ENCODE measurements at places on chromosomes 7 and 10.

GRCh38 chr10:71771821-71772617 lies 1.3 kb downstream of the VSIR start:
- DNase-seq, result no peak

DNA sequence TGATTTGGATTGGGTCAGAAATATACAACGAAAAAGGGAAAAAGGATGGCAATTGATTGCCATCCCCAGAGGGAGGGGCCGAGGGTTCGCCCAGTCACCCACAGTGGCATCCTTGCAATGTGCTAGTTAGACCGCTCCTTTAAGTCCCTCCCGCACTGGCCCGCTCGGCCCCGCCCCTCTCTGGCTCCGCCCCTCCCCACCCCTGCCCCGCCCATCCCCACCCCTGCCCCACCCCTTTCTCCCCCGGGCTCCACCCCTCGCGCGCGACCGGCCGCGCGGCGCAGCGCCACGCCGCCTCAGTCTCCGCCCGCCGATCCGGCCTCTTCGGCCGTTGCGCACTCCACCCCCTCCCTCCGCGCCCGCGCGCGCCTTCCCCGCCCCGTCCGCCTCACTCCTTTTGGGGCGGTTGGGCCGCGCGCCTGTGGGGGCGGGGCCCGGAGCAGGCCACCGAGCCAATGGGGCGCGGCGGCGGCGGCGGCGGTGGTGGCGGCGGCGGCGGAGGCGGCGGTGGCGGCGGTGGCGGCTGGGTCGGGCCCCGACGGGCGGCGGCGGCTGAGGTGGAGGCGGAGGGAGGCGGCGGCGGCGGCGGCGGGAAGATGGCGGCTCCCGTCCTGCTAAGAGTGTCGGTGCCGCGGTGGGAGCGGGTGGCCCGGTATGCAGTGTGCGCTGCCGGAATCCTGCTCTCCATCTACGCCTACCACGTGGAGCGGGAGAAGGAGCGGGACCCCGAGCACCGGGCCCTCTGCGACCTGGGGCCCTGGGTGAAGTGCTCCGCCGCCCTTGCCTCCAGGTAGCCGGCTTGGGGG lies at the start of gene VKORC1L1:
Gene VKORC1L1, plus strand, starts transcription at position 299 of the 806 bp plus-strand sequence. Its CDS starts 298 bp downstream, at position 597.
- DNase-seq, result peak; percentile 91

GRCh38 chr10:132065491-132066105 lies at the start of gene JAKMIP3:
JAKMIP3 (plus strand) TSS chr10:132065946; CDS start chr10:132104809, 38,863 bp downstream.
- no peak for DNase-seq

GRCh38 chr7:68839014-68839413 lies 759.3 kb upstream of the AUTS2 start:
- no peak for DNase-seq

- DNase-seq, result no peak
Observed at GRCh38 chr10:43599333-43599732, 6.9 kb upstream of the ZNF485 start.

GRCh38 chr10:121078672-121079102 lies 227.5 kb downstream of the WDR11 start:
- no peak for DNase-seq

GRCh38 chr7:104254696-104255095 lies 46.9 kb upstream of the ORC5 start:
- no peak for DNase-seq

DNA sequence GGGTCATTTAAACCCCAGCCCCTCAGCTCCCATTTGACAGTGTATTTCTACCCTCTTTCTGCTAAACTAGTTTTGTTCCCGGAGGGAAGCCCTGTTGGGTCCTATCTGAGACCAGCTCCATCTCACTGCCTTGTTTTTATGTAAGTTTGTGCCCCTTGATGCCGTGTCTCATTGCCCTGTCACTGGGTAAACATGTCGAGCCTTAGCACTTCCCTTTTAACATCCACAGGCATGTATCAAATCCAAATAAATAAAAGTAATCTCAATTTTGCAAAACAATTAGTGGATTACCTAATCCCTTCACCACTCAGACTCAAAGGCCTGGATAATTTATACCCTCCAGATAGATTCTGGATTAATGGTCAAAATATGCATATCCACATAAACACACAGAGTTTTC lies 115.7 kb downstream of the CACNA2D1 start:
- no peak for DNase-seq

GRCh38 chr10:118633786-118634185 lies 38.3 kb upstream of the PRLHR start:
- DNase-seq, result no peak

DNA sequence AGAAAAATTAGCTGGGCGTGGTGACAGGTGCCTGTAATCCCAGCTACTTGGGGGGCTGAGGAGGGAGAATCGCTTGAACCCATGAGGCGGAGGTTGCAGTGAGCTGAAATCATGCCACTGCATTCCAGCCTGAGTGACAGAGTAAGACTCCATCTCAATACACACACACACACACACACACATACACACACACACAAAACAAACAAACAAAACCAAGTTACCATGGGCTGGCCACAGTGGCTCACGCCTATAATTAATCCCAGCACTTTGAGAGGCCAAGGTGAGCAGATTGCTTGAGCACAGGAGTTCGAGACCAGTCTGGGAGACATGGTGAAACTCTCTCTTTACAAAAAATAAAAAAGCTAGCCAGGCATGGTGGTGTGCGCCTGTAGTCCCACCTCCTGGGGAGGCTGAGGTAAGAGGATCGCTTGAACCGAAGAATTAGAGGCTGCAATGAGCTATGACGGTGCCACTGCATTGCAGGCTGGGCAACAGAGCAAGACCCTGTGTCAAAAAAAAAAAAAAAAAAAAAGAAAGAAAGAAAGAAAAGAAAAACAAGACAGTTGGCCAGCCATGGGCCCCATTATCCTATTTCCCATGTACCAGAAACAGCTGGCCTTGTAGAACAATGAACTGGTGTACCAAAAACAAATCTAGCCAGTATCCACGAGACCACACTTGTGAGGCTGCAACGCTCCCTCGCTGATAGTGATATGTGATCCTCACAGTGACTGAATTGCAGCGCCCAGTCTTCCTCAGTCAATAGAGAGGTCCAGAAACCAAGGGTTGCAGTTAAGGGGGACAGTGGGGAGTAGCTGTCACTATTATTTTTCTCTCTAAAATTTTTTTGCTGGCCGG lies 6.6 kb upstream of the AGFG2 start:
- DNase-seq, result no peak

GRCh38 chr7:101618916-101619315 lies 10.2 kb downstream of the MYL10 start:
- no peak for DNase-seq

- DNase-seq, result no peak
Observed at GRCh38 chr7:50908628-50909290, 126.1 kb upstream of the GRB10 start.

GRCh38 chr7:45258533-45259226 lies 101.1 kb downstream of the RAMP3 start:
- DNase-seq, result no peak

GRCh38 chr10:11772575-11773288 lies 30.6 kb downstream of the ECHDC3 start:
- no peak for DNase-seq

DNA sequence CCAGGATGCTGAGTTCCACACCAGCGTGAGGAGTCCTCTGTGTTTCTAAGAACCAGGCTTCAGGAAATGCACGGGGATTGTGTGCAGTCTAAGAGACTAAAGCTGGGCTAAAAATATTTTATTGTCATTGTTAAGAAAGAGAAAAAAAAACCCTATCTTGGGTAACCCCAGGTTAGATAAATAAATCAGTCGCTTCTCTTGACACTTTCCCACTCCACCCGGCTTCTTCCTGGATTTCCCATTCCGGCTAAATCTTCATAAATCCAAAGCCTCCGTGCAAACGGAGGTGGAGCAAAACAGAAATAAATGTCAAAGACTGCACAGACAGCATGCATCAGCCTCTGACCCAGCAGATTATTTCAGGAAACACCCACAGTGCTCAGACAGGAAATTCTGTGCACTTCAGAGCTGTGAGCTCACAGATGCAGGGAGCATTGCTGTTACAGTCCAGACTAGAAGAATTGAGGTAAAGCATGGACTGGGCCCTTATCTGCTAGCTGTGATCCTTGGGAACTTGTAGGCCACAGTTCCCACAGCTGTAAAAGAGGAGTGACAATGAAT lies 44.8 kb upstream of the GRID1 start:
- no peak for DNase-seq

GRCh38 chr7:69677054-69677852 lies 79.0 kb downstream of the AUTS2 start:
- no peak for DNase-seq

GRCh38 chr7:84492098-84493034 lies 297.8 kb upstream of the SEMA3A start:
- no peak for DNase-seq

- no peak for DNase-seq
Observed at GRCh38 chr7:105786520-105787470, 89.6 kb downstream of the ATXN7L1 start.

- no peak for DNase-seq
Observed at GRCh38 chr7:98285157-98286092, 3.9 kb downstream of the BRI3 start.

DNA sequence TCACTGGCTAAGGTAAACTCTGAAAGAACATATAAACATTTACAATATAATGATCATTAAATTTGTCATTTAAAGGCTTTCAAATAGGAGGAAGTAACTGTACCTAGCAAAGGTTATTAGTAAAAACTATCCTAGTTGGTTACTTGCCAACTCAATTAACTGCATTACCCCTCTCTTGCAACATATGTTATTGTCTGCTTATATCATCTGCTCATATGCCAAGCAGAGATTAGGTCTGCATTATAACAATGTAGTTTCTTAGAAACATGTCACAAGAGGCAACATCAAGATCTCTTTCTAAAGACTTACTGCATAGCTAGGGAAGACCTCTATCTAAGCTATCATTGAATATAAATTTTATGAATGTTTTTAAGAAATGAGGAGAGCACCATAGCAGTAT lies 132.5 kb downstream of the RELN start:
- DNase-seq, result no peak

GRCh38 chr10:90858461-90858968 lies 676 bp upstream of the HTR7 start:
- DNase-seq, result no peak

- no peak for DNase-seq
Observed at GRCh38 chr7:37089972-37090371, 358.7 kb downstream of the ELMO1 start.

GRCh38 chr7:111226800-111227199 lies 135.9 kb downstream of the LRRN3 start:
- no peak for DNase-seq

DNA sequence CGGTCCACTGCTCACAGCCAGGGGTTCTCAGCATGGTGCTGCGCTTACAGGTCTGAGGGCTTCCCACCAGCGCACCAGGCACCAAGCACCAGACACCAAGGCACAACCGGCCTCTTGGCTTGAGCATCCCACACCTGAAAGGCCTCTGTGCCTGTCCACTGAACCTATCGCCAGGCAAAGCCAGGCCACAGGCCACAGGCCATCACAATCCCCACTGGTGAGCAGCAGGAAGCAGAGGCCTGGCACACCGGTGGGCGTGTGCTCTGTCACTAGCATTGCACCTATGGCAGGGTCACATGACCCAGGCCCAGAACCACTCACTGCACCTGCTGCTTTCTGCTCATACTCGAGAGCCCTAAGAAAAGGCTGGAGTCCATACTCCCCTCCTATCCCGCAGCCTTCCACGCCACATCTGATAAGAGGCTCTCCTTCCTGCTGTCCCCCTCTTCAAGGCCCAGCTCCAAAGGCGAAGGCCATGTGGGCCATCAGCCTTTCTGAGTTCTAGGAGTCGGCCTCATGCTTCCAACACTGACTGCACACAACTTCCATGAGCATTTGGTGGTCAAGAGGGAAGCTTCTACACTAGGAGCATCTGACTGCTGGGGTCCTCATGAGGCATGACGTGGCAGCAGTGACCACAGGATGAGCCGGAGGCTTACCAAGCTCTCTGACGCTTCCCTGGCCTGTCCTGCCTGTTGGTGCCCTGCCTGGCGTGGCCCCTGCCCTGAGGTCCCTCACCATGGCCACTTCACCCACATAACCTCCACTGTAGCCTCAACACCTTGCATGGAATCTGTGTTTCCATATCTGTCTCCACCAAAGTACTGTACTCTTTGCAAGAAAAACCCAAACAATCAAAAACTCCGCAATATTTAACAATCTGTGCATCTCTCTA lies 166.3 kb downstream of the TNS3 start:
- DNase-seq, result no peak

GRCh38 chr10:6146013-6146785 lies 56.5 kb upstream of the PFKFB3 start:
- DNase-seq, result no peak

DNA sequence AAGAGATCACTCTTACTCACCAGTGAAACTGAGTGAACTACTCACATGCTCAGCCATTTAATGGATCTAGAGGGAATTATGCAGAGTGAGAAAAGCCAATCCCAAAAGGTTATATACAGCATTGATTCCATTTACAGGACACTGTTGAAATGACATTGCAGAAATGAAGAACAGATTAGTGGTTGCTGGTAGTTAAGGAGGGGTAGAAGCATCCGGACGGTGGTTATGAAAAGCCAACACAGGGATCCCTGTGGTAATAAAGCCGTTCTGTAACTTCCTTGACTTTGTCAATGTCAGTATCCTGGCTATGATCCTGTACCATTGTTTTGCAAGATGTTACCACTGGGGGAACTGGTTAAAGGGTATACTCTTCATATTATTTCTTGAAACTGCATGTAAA lies 253.4 kb downstream of the USP6NL start:
- DNase-seq, result no peak

DNA sequence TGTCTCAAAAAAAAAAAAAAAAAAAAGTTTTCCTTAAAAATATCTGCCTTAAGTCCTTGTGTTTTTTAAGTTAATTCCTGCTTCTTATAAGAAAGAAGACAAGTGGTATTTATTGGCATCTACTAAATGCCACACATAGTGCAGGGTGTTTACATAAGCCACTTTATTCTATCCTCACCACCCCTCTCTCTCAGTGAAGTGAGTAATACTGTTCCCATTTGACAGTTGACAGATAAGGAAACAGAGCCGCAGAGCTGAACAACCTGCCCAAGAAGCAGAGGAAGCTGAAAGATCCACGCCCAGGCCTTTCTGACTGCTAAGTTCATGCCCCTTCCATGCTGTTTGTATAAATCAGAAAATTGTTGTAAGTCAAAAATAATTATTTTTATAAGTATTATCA lies 54.1 kb downstream of the ABLIM1 start:
- DNase-seq, result no peak

DNA sequence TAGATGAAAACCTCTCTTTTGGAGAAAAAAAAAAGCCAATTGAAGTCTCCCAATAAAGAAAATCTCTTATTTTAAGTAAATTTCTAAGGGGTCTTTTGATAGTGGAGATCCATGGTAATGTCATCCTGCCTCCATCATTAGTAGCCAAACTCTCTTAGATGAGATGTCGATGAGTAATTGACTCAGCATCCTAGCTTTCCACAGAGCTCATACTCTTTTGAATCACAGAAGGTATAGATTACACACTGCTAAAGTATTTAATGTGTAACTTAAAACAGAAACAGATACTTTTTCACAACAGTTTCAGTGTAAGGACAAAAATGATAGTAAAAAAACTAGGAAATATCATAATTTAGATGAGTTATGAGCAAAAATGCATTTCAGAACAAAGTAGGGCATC lies 19.4 kb downstream of the MAGI2 start:
- no peak for DNase-seq

Data from activated B cell treated with CpG ODN at 0.5 μM for 24 hours (primary cell).